ENCODE measurements at places on chromosomes 1 and 21. TPM values are rescaled to one million over a fixed set of nuclear protein-coding genes. Genes with fewer than 3 reads are reported as not detected.
A peak's percentile ranks its signal among the peaks of the same experiment; 100 is the strongest.

The MIXL1 gene
- total RNA-seq: not detected

The LAMC2 gene
- total RNA-seq: 13.9 TPM

The PRKAB2 gene
- 21.5 TPM for total RNA-seq

The SPATA46 gene
- total RNA-seq: not detected

The BSDC1 gene
- total RNA-seq: 67.9 TPM

The ANKRD35 gene
- total RNA-seq: 10.4 TPM

The FHAD1 gene
- 0.06 TPM for total RNA-seq

The SSBP3 gene
- total RNA-seq: 51.2 TPM

- H3K4me1 ChIP-seq: no peaks in the 10 kb centered on the region
- no peak overlapping the region for H3K27ac ChIP-seq
- no peaks in the 10 kb centered on the region for H3K36me3 ChIP-seq
- no peaks in the 10 kb centered on the region for H3K27me3 ChIP-seq
Measured at GRCh38 chr1:5709461-5709975, 282.7 kb downstream of the NPHP4 start.

GRCh38 chr1:13808729-13809131 lies 108.7 kb downstream of the PRDM2 start:
- H3K4me1 ChIP-seq: peaks cover 6% of the 10 kb centered on the region
- H3K4me3 ChIP-seq: no peak overlapping the region
- DNase-seq: no peak

DNA sequence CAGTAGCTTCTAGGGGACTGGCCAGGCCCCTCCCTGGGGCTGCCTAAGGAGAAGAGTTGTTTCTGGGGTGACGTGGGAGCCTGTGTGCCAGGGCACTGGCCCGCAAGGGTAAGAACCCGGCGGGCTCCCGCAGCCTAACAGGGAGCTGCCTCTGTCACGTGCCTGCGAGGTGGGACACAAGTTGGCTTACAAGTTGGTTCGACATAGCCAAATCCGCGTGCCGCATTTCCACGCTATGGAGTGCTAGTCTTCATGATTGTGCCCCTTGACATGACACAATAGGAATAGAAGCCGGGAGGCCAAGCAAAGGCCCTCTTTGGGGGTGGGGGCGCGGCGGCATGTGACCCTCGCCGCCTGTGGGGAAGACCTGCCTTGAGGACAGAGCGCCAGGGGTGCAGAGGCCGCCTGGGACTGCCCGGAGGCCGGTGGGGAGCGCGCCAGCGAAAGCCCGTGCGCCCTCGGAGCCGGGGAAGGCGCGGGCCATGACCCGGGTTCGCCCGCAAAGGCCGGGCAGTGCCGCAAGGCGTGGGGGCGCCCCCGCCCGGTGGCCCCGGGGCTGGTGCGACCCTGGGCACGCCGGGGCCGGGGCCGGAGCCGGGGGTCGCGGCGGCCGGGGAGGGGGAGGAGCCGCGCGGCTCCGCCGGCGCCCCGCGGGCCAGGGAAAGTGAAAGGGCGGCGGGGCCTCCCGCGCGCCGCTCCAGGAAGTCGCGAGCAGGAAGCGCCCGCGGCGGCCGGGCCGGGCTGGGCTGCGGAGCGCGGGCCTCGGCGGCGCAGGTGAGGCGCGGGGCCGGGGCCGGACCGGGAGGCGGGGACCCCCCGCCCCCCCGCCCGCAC lies at the start of gene SLC37A1:
TSS of gene SLC37A1 (plus strand) at position 702 of the 834 bp plus-strand sequence. CDS start 4,603 bp downstream, outside the sequence.
- DNase-seq: no peak
- no peaks in the 10 kb centered on the region for H3K27me3 ChIP-seq
- H3K36me3 ChIP-seq: peaks cover 4% of the 10 kb centered on the region
- H3K4me1 ChIP-seq: peaks cover 28% of the 10 kb centered on the region

DNA sequence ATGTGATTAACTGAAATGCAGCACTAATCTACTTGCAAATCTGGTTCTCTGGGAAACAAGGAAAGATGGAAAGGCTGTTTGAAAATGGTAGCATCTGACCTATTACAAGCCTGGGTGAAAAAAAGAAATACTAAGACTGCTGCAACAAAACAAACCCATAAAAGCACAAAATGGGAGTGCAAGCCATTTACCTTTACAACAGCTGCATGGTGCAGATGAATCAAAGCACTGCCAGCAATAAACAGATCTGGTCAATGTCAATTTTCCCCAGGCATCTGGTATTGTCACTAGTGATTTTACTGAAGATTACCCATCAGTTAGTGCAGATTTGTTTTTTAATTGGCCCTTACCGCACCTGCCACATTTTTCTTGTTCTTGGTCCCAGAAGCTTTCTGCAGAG lies 1341.7 kb downstream of the PLA2G4A start:
- no peak for DNase-seq
- no peak overlapping the region for H3K4me3 ChIP-seq
- no peaks in the 10 kb centered on the region for H3K4me1 ChIP-seq
- H3K36me3 ChIP-seq: no peaks in the 10 kb centered on the region

DNA sequence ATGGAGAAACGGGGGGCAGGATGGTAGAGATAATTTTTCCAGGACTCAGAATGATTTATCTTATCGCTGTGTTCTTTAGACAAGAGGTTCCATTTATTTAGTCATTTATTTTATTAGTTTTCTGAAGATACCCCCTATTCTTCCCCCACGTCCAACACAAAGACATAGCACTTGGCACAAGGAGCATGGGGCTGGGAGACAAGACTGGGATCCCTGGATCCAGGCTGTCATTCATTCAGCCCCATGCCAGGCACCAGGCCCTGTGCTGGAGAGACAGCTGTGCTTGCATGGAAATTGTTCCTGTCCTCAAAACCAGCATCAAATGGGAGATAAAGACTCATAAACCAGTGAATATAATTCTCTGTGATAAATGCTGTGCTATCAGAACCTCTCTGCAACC lies 27.1 kb upstream of the PLXNA2 start:
- no peaks in the 10 kb centered on the region for H3K4me1 ChIP-seq
- H3K27ac ChIP-seq: no peak overlapping the region
- H3K36me3 ChIP-seq: no peaks in the 10 kb centered on the region
- H3K27me3 ChIP-seq: no peaks in the 10 kb centered on the region

DNA sequence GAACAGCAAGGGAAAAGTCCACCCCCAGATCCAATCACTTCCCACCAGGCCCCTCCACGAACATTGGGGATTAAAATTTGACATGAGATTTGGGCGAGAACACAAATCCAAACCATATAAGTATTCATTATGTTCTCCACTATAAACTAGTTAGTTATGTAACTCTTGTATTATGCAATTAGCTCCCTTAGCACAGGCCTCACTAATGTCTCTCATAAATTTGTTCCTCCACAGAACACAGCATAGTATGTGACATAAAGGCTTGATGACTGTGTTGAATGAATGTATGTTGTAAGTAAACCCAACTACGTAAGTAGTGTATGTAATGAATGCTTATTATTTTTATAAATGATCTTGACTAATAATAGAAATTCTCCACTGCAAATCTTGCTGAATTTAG lies 223.3 kb upstream of the ZRANB2 start:
- DNase-seq: no peak
- H3K27ac ChIP-seq: no peak overlapping the region
- no peaks in the 10 kb centered on the region for H3K4me1 ChIP-seq

GRCh38 chr1:34057347-34058130 lies 107.5 kb downstream of the CSMD2 start:
- no peaks in the 10 kb centered on the region for H3K4me1 ChIP-seq
- no peaks in the 10 kb centered on the region for H3K36me3 ChIP-seq
- H3K4me3 ChIP-seq: no peak overlapping the region
- no peaks in the 10 kb centered on the region for H3K27me3 ChIP-seq
- no peak overlapping the region for H3K27ac ChIP-seq

GRCh38 chr1:228875741-228876140 lies 140.5 kb downstream of the RHOU start:
- H3K4me1 ChIP-seq: no peaks in the 10 kb centered on the region
- H3K27ac ChIP-seq: no peak overlapping the region

DNA sequence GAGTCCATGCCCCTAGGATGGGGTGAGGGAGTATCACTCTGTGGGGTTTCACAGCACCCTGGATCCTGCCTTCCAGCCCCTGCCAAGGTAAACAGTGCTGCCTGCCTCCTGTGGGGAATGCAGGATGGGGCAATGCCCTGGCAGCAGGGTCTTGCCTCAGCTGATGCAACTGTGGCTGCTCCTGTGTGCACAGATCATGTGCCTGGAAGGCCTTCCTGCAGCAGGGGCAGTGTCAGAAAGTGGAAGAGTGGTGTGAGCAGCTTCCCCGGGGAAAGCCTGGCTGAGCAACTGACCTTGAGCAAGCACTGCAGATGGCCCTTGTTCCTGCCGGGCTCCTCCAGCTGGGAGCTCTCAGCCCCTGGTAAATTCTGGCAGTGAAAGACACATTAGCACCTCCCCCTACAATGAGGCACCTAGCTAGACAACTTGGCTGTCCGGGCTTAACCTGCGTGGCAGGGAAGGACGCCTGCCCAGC lies 9.9 kb downstream of the TOR3A start:
- H3K4me1 ChIP-seq: peaks cover 27% of the 10 kb centered on the region
- no peaks in the 10 kb centered on the region for H3K27me3 ChIP-seq
- peaks cover 74% of the 10 kb centered on the region for H3K36me3 ChIP-seq
- no peak for DNase-seq
- peak overlapping the region; percentile 65 for H3K27ac ChIP-seq

DNA sequence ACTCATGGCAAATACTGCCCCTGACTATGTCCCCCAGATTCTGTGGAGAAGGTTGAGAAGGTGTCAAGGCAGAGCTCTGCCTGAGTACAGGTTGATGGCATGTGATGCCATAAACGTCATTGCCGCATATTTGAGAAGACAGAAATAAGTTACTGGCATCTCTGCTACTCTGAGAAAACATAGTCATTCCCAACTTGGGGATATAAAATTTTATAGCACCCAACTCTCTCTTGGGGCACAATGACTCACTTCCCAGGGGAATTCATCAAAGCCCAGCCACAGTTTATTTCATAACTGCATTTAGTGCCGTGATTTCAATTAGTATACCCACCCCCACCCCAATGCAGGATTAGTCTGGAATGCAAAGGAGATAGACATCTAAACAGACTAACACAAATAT lies 101.9 kb upstream of the TNR start:
- no peak overlapping the region for H3K4me3 ChIP-seq
- no peaks in the 10 kb centered on the region for H3K36me3 ChIP-seq
- no peak overlapping the region for H3K27ac ChIP-seq
- no peak for DNase-seq
- no peaks in the 10 kb centered on the region for H3K4me1 ChIP-seq
- no peaks in the 10 kb centered on the region for H3K27me3 ChIP-seq

- H3K27ac ChIP-seq: no peak overlapping the region
- no peaks in the 10 kb centered on the region for H3K27me3 ChIP-seq
- H3K4me1 ChIP-seq: no peaks in the 10 kb centered on the region
- H3K4me3 ChIP-seq: no peak overlapping the region
Measured at GRCh38 chr1:30325999-30326398, 397.4 kb downstream of the MATN1 start.

GRCh38 chr1:88463401-88463985 lies 220.6 kb upstream of the PKN2 start:
- H3K27me3 ChIP-seq: no peaks in the 10 kb centered on the region
- peak overlapping the region; percentile 66 for H3K4me3 ChIP-seq
- no peak for DNase-seq
- H3K4me1 ChIP-seq: peaks cover 21% of the 10 kb centered on the region
- no peaks in the 10 kb centered on the region for H3K36me3 ChIP-seq
- H3K27ac ChIP-seq: peak overlapping the region; percentile 90

GRCh38 chr21:37368541-37369279 lies 2.1 kb downstream of the DYRK1A start:
- no peak for DNase-seq
- H3K4me1 ChIP-seq: peaks cover 66% of the 10 kb centered on the region
- H3K27ac ChIP-seq: peak overlapping the region; percentile 100

DNA sequence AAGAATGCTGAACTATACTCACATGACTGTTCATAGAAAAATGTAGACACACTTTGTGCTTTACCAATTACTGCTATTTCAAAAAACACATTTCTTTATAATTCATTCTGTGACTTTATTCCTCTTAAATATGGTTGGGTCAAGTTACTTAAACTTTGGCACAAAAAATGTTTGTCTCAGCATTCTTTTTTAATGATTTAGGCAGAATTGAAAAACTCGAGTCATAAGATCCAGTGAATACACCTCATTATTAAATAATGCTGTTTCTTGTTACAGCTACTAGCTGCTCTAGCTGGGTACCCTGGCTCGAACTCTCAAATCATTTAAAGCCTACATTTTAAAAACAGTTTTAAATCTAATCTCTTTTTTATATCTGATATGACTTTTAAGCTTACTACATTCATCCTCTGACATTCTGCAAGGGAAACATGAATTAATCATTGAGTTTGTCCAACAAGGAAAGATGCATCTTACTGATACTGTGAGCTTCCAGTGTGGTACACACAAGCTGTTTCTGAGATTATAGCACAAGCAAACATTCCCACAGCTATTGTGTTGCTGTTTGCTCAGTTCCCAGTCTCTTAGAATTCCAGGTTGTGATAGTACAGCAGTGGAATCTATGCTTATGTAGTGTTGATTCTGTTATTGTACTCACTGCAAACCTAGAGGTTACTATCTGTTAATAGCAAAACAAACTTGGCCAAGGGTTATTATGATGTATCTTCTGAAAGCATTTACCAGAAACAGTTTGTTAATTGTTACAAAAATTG lies 746.5 kb downstream of the USP25 start:
- H3K36me3 ChIP-seq: no peaks in the 10 kb centered on the region
- peaks cover 7% of the 10 kb centered on the region for H3K4me1 ChIP-seq
- DNase-seq: no peak

- no peak overlapping the region for H3K4me3 ChIP-seq
- no peaks in the 10 kb centered on the region for H3K4me1 ChIP-seq
- no peaks in the 10 kb centered on the region for H3K27me3 ChIP-seq
- no peak for DNase-seq
- H3K36me3 ChIP-seq: no peaks in the 10 kb centered on the region
Measured at GRCh38 chr1:172682812-172683211, 23.9 kb downstream of the FASLG start.

DNA sequence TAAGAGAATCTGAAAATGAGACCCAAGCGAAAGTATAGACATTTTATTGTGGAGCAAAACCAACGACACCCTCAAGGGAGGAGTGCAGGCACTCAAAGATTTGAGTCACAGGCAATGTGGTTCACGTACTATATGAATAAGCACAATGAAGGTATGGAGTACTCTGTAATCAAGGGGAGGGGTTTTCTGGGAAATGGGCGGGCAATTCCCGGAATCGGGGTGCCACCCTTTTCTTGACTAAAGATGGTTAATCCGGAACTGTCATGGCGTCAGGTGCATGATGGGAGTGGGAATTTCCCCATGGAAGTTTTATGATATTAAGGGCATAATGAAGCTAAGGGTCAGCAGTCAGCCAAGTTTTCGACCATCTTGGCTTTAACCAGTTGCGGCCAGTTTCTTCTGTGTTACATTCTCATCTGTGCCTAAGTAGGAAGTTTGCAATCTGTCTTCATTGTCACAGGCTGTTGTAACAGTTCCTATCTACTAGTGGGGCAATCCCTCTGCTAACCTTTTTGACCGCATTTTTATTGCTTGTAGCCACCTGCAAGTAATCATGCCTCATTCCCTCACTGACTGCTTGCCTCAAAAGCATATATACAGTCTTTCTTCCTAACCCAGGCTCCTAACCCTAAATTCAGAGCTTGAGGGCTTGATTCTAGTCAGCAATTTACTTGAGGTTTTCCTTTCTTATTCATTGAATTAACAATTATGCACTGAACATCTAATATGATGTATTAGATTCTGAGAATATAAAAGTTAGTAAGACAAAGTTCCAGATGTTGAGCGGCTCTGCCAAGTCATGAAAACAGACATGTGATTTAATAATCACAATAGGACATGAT lies 775 bp upstream of the AIM2 start:
- peak overlapping the region; percentile 3 for H3K27ac ChIP-seq
- DNase-seq: no peak
- no peak overlapping the region for H3K4me3 ChIP-seq
- no peaks in the 10 kb centered on the region for H3K4me1 ChIP-seq
- peaks cover 16% of the 10 kb centered on the region for H3K27me3 ChIP-seq

- no peak for DNase-seq
- no peak overlapping the region for H3K4me3 ChIP-seq
- H3K36me3 ChIP-seq: no peaks in the 10 kb centered on the region
- H3K27ac ChIP-seq: no peak overlapping the region
Measured at GRCh38 chr1:111846842-111847241, 91.1 kb downstream of the DDX20 start.

All from esophagus muscularis mucosa (tissue), 4 donors.